ENCODE measurements at places on chromosomes 2 and 18. TPM values are rescaled to one million over a fixed set of nuclear protein-coding genes. Genes with fewer than 3 reads are reported as not detected.
A peak's percentile ranks its signal among the peaks of the same experiment; 100 is the strongest.

DNA sequence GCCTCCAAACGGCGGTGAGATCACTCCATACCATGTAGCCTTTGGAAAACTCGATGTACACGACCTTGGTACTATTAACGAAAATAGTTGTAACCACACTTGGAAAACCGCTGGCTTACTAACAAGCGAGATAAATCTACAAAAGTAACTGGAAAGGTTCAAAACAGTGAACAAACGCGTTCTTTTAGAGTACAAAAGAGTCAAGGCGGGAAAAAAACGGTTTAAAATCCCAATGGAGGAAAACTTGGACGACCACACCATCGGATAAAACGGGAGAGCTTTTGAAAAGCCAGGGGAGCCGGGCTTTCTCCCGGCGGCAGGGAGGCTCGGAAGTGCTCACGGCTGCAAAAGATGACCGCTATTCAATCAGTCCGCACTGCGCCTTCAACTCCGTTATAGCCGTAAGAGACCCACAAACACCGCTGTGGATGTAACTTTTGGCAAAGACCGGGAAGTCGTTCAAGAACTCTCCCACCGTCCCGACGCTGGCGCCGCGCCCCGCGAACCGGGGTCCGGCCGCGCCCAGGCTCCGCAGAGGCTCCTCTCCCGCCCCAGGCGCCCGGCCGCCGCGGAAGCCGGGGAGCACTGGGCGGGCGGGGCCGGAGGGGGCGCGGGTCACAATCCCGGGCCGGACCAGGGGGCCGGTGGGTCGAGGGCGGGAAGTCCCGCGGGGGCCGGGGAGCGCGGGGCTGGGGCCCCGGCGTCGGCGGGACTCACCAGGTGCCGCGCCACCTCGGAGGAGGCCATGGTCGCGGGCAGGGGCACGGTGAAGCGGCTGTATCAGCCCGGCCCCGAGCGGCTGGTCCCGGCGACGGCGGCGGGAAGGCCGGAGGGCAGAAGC lies 465 bp downstream of the SEPTIN10 start:
- DNase-seq, result no peak

GRCh38 chr2:104412384-104412783 lies 441.5 kb upstream of the POU3F3 start:
- peak; percentile 48 for DNase-seq

DNA sequence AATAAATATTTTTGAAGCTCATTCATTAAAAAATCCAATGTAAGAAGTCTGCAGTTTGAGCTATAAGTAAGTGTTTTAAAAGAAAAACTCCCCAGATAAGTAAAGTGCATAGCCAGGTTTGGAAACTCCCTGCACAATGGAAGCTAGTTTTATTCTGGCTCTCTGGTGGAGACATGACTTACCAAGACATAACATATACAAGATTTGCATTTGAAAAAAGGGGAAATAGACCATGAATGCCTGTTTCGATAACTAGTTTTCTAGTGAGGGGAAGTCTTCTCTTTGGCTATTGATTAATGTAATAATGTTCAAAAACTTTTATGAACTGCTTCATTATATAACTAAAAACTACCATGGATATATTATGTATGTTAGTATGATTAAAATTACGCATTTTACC lies 435.2 kb downstream of the ARHGAP15 start:
- DNase-seq, result no peak

DNA sequence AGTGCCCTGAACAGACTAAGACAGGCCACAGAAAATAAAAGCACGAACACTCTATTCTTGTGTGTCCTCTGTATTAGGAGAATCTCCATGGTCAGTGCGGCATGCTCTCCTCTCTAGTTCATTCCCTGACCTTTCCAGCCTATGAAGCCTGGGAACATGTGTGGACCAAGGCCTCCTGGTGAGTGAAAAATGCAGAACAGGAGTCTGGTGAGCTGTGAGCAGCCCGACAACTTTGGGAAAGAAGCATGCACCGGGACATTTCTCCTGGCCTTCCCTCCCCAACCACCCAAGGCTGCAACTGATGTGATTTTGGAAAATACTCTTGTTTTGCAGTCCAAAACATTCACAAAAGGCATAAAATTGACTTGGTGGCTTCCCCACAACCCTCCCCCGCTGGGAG lies 878.3 kb upstream of the ID2 start:
- no peak for DNase-seq

Gene DUSP2
- total RNA-seq, result 202 TPM

Gene VAMP8
- 135 TPM for total RNA-seq

Gene IL1RL1
- total RNA-seq, result 1.0 TPM

DNA sequence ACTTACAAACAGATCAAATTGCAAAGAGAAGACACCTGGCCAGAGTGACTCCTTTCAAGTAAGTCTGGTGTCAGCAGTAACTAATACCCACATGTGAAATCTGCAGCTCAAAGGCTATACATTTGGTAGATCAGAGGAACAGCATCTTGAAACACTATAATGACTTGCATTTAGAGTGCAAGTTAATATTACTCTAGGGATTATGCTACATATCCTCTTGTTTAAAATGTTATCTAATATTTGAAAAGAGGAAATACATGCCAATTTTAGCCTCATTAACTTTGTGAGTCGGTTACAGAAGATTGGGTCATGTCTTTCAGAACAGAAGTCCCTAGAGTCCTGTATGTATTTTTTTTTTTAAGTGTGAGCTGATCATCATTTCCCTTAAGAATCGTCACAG lies 15.2 kb downstream of the LANCL1 start:
- DNase-seq, result no peak

- DNase-seq, result no peak
Measured at GRCh38 chr18:35861367-35862118, 110.9 kb upstream of the RMP24 start.

Gene SH2D6
- 0.55 TPM for total RNA-seq

Gene CEP68
- 4.2 TPM for total RNA-seq

Gene TRIB2
- total RNA-seq, result 7.7 TPM

DNA sequence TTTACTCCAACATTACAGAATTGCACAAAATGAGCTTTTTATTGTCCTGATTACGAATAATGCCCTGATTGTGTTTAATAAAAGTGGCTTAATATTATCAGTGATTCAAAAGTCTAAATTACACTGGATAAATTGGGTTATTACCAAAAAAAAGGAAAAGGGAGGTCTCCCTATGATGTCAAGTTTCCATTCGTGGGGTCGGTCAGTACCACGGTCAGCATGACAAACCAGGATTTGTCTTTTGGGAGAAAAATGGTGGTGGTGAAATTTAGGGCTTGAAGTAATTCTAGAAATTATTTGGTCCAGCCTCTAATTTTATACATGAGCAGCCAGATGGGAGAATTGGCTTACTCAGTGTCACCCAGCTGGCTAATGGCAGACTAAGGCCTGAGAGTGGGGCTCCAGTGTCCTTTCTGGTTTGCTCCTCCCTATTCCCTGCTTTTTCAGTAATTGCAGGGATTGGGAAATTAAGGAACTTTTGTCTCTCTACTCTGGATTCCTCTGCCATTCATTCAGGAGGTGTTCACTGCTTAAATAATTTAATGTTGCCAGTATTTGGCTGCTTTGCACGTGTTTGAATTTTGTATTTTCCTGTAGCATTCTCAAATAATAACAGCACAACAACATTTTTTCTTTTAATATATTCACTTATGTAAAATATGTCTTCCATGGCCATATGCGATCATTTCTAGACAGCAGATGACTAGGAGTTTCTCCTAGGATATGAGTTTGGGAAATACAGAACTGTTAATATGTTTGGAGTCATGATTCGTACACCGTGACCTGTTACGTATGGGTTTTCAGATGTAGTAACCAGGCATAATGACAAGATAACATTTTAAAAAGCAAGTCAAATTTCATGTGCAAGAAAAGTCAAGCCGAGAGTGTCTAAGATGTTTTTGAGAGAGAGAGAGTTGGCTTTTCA lies 128.9 kb upstream of the NOSTRIN start:
- no peak for DNase-seq

Gene IL36G
- not detected for total RNA-seq

Gene ZNF24
- 44.6 TPM for total RNA-seq

- no peak for DNase-seq
Measured at GRCh38 chr2:158681816-158682215, 113.3 kb upstream of the DAPL1 start.

Gene LBH
- 88.2 TPM for total RNA-seq

DNA sequence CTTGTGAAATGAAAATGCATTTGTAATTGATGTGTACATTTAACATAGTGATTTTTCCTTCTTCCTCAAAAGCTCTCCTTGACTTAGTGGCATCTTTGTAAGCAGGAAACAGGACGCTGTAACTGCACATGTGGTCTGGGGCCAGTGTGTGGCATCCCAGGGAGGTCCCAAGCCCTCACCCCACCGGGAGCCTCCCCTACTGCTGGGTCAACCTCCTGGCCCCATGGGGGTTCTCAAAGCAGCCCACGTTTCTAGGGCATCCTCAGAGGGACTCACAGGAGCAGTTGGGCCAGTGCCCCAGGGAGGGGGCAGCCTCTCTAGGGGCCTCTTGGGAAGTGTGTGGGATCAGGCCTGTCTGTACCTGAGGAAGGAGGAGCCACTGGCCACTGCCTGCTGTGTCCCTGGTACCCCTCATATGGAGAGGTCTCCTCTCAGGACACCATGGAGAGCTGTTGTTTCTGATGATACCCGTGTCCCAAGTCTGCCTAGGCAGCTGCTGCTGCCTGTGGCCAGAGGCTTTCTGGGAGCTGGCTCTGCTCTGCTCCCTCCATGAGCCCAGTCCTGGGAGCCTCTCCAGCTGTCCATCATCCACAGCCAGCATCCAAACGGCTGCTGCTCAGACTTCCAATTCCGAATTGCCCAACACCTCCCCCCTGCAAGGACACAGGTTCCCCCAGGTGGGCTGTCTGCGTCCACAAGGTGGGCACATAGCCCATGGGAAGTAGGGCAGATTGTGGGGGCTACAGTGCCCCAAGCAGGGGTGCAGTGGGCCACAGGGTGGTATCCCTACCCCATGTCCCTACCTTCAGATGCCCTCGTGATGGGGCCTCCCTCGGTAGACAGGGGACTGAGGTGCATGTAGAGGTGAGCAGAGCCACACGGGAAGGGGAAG lies 13.4 kb downstream of the ARHGEF4 start:
- DNase-seq, result no peak

GRCh38 chr2:118047380-118047826 lies 33.5 kb upstream of the CCDC93 start:
- DNase-seq, result no peak

Gene ZEB2
- total RNA-seq, result 4.1 TPM

DNA sequence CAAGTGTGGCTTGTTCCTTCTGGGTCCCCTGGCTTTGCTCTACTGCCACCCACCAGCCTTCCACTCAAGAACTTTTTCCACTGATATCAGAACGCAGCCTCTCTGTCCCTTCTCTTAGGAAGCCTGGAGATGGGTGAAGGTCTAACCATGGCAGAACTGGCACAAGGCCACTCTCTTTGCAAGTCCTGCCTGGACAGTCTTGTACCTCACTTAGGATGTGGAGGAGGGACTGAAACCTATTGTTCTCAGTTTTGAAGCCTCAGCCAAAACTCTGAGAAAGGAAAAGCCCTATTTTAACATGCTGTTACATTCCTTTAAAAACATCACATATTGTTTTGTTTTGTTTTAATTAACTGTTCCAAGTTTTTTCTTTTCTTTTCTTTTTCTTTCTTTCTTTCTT lies 58.9 kb upstream of the NCOA1 start:
- DNase-seq, result no peak

GRCh38 chr2:217736776-217737550 lies 265.8 kb downstream of the TNS1 start:
- DNase-seq, result no peak

Gene CRACDL
- not detected for total RNA-seq

- DNase-seq, result no peak
Measured at GRCh38 chr2:62156861-62157496, 38.9 kb upstream of the B3GNT2 start.

- DNase-seq, result no peak
Measured at GRCh38 chr18:72409903-72410302, 134.2 kb downstream of the CBLN2 start.

Gene CLASP1
- 82.3 TPM for total RNA-seq

DNA sequence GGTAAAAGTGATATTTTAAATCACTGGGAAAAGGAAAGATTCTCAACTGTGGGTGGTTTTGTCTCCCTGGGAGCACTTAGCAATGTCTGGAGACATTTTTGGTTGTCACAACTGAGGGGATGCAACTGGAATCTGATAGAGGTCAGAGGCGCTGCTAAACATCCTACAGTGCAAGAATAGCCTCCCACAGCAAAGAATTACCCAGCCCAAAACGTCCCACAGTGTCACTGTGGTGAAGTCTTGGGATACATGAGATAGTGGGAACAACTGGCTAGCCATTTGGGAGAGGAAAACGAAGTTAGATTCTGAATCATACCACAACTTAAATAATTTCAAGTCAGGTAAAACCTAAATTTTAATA lies 36.4 kb upstream of the NT5DC4 start:
- no peak for DNase-seq

- DNase-seq, result no peak
Measured at GRCh38 chr2:236728916-236729670, 159.5 kb downstream of the ACKR3 start.

DNA sequence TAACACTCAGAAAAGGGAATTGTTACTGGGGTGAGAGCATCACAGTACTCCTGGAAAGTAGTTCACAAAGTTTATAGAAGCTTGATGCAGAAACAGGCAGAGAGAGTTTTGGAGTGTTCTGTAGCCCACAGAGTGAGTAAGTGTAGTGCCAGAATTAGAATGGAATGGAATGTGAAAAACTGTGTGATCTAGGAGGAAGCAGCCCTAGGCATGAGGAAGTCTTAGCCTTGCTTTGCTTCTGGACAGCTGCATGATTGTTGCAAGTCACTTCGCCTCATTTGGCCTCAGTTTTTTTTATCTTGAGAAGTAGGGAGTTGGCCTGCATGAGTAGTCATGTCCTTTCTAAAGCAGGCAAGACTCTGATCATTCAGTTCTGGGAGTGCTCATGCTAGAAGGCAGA lies 10.9 kb downstream of the SERPINB12 start:
- DNase-seq, result no peak

DNA sequence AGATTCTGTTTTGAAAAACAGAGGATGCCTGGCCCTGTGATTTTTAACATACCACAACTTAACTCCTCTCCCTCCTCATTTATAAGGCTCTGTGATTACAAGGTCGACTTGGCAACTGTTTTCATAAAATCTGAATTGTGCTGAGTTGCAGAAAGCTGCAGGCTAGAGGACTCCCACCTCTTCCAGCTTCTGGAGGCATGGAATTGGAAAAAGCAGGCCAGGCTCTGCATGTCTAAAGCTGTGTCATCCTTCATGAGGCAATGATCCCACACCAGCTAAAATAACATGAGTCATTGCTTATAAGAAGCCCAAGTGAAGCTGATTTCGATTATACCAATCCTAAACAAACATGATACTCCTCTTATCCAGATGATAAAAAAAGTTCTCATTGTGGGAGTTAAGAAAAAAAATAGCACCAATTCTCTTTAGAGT lies 11.7 kb downstream of the ARHGAP28 start:
- DNase-seq, result no peak

DNA sequence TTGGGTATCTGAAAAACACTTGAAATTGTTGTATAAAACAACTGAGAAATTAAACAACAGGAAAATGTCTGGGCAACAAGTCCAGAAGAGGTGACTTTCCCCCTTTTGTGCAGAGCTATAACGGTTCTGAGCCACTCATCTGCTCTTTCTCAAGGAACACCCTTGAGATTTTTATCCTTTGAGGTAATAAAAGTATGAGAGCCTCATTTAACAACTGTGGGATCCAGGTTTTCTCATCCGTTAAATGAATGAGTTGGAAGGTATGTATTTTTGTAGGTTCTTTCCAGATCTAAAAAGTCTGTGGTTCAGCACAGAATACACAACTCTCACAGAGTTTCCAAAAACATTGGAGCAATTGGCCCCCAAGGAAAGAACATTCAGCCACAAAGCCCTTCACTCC lies 93.0 kb downstream of the ANKRD44 start:
- no peak for DNase-seq

Gene SPIRE1
- total RNA-seq, result 2.3 TPM
